ENCODE measurements at places on chromosomes 2 and 18.

DNA sequence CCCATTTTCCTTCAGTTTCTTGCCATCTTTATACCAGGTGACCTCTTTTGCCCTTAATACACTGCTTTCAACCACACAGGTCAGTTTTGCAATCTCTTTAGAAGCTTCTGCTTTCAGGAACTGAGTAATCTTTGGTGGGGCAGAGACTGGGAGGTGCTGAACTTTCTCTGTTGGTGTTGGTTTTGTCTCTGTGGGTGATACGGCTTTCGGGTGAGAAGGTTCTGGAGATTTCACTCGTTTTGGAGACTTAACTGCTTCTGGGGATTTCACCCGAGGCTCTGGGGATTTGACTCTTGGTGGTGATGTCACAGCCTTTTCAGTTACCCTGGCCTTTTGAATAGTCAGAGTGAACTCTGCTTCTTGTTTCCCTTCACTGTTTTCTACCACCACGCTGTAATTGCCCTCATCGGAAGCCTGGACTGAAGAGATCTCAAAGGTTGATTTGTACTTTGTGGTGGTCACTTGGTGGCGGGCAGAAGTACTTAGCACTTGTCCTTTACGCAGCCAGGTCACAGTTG is 50.4 kb downstream of the PLEKHA3 start:
- DNase-seq: no peak

- DNase-seq: no peak
Measured at GRCh38 chr18:27604583-27604982, 419.5 kb upstream of the CHST9 start.

DNA sequence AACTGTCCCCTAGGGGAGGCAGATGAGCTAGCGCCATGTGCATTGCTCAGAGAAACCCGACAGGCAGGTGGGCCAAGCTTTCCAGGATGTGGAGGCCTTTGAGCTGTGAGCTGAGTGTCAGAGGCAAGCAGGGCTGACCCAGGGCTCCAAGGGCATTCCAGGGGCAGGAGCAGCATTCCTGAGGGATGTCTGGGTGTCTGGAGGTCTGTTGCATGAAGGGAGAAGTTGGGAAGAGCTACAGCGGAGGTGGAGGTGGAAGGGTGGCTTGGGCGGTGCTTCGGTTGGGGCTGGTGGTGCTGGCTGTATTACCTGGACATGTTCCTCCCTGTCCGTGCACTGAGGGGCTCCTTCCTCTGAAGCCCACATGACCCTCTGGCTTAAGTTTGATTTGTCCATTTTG is 102.8 kb downstream of the RNF144A start:
- DNase-seq: no peak

DNA sequence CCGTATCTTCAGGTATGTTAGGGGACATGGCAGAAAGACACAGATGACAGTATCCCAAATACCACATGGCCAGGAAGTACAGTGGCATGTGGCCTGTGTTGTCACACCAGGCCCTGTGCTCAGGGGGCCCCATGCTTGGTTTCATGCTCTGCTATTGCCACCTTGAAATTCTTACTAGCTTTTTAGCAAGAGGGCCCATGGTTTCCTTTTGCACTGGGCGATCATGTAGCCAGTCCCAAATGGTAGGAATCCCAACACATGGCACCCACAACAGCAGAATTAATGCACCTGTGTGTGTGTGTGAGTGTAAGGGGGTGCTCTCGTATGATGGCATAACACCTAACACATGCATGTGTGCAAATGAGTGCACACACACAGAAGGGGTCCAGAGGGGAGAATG is 39.2 kb downstream of the MYO7B start:
- no peak for DNase-seq

DNA sequence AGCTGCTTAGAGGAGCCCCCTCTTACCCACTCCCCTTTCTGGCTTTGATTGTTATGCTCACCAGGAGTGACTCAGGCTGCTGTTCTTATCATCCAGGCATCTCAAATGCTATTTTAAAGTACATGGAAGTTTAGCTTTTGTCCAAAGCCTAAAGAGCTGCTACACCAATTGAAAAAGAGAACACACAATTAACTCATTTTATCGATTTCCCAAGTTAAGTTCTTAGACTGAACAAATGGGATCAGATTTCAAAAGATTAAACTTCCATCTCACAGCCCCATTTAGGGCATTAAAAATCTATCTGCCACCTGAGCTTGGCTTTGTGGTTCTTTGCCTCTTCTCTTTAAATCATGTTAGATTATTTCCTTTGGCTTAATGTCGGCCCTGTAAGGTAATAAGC is 81.2 kb downstream of the MYO5B start:
- DNase-seq: no peak

DNA sequence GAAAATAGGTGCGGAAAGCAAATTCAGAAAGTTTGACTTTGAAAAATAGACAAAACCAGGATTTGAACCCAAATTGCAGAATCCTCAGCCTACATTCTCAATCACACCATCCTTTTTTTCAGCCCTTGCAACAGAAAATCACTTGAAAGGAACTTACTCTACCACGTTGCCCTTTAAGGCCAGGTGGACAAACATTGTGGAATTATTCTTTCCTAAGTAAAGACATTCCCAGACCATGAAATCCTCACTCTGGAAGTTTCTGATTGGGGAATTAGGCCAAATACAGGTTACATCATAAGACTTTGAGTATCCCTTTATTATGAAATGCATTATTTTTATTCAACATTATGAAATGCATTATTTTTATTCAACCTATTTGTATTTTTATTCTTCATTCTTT is 259.4 kb downstream of the RAD51AP2 start:
- no peak for DNase-seq

- no peak for DNase-seq
Measured at GRCh38 chr2:101040761-101041160, 38.7 kb downstream of the RPL31 start.

DNA sequence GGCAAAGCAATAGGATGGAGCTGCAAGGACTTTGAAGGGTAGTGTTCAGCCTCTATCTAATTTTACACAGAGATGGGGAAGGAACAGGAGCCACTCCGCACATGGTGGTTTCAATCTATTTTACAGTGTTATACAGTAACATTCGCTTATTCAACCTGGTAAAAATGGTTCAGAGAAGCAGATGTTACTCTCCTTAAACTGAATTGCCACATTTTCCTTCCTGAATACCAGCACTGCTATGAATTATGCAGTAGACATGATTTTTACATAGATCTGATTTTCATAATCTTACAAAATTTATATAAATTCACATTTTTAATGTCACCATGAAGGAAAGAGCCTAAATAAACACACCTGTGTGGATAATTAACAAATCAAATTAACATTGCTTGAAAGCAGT is 85.0 kb downstream of the ITGA4 start:
- DNase-seq: no peak

DNA sequence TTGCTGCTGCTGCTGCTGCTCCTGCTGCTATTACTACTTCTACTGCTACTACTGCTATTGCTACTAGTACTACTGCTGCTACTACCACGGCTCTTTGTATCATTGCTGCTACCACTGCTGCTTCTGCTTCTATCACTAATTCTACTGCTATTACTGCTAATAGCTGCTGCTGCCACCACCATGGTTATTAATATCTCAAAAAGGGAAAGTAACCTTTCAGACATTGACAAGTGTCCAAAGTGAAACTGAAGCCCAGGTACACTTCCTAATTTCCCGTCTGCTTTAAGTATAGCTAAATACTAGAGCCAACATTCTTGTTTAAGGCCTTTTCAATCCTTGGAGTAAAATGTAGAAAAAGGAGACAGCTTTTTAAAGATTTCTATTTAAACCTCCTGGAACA is 45.4 kb upstream of the EHBP1 start:
- DNase-seq: no peak

- DNase-seq: no peak
Measured at GRCh38 chr2:237171396-237171795, 85.7 kb downstream of the COPS8 start.

DNA sequence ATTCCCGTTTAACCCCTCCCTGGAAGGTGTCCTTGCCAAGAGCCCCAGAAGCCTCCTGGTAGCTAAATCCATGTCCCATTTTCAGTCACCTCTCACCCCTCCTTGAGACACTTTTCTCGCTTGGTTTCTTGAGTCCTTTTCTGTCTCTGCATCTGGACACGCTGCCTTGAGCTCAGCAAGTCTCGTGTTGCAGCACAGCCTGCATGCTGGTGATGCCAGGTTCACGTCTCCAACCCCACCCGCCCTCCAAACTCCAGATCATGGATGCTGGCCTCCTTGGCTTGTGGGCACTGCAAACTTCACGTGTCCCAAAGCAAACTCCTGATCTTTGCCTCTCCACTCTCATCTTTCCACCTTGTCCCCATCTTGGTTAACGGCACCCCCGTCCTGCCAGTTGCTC is 39.3 kb downstream of the CENPO start:
- DNase-seq: no peak

DNA sequence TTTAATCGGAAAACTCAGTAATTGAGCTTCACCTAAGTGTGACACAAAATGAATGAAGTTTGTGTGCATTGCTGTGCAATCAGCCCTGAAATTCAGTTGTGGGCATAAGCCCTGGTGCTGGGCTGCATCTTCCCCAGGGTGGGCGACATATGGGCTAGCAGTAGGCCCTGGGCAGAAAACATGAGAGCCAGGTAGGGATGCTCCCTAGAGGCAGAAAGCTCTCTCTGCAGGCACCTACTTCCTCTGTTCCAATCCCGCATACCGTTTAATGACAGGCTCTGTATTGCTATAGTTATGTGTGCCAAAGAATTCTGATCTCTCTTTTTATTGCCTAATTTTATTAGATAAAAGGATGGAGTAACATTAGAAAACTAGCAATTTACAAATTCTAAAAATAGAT is 456.7 kb downstream of the NRXN1 start:
- DNase-seq: no peak

- no peak for DNase-seq
Measured at GRCh38 chr2:117936871-117937428, 76.9 kb downstream of the CCDC93 start.

DNA sequence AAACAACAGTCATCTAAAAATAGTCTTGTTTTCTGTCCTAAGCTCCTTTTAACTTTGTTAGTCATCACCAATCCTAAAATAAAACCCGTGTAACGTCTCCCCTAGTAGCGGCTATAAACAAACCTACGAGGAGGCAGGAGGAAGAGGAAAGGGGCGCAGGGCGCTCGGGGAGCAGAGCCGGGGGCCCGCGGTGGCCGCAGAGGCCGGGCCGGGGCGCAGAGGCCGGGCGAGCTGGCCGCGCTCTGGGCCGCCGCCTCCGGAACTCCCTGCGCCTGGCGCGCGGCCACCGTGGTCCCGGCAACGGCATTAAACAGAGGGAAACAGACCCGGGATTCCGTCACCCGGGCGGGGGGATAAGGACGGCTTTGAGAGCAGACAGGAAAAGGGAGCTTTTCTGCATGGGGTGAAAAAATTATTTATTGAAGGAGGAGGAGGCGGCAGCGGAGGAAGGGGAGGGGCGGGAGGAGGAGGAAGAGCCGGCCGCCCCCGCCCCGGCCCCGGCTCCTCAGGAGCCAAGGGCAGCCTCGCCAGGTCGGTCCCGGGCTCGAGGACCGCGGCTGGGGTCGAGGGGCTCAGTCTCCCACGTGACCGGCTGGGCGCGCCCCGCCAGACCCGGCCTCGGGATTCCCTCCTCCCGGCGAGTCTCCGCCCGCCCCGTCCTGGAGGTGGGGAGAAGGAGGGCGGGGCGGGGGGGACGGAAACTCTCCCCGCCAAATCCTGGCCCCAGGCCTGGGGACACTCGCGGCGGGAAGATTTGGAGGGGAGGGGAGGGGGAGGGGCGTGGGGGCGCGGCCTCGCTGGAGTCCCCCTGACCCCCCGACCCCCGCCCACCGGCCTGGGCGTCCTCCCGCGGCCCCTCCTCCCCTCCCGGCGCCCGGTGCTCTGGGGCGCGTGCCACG is 1.8 kb upstream of the NFATC1 start:
- no peak for DNase-seq

GRCh38 chr2:175807031-175807873 is 194.8 kb downstream of the LNPK start:
- DNase-seq: no peak

DNA sequence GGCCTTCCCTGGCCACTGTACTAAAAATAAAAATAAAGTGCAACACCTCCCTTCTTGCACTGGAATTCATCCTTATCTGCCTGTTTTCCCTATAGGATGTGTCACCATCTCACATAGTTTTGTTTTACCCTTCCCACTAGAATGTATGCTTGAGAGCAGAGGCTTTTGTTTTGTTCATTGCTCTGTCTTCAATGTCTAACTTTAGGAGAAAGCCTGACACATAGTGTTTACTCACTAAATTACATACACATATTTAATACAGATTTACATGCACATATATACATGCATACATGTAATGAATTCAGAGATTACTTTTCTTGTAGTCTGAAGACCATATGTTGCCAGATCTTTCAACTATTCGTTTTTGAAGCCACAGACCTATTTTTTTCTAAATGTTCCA is 23.0 kb downstream of the CD302 start:
- no peak for DNase-seq
